ENCODE measurements at places on chromosomes 12 and 14.

DNA sequence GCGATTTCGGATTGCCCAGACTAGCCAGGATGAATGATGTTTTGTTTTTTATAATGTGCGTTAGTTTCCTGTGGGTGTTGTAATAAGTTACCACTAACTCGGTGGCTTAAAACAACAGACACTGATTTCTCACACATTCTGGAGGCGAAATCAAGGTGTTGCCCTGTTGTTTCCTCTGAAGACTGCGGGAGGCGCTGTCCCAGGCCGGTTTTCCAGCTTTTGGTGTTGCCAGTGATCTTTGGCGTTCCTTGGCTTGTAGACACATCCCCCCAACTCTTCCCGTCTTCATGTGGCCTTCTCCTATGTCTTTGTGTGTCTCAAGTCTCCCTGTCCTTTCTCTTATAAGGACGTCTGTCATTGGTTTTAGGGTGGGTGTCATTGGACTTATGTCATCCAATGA, 267.7 kb downstream of the AACS start:
- peaks cover 7% of the 10 kb centered on the region for H3K36me3 ChIP-seq
- no peak for DNase-seq
- no peak overlapping the region for H3K4me3 ChIP-seq
- H3K27me3 ChIP-seq = no peaks in the 10 kb centered on the region
- peaks cover 34% of the 10 kb centered on the region for H3K4me1 ChIP-seq
- no peak overlapping the region for H3K27ac ChIP-seq

GRCh38 chr14:96863327-96863985, 66.3 kb downstream of the VRK1 start:
- peaks cover 25% of the 10 kb centered on the region for H3K36me3 ChIP-seq
- peaks cover 16% of the 10 kb centered on the region for H3K4me1 ChIP-seq
- DNase-seq = no peak
- H3K4me3 ChIP-seq = no peak overlapping the region
- H3K27ac ChIP-seq = no peak overlapping the region
- no peaks in the 10 kb centered on the region for H3K27me3 ChIP-seq

- peaks cover 5% of the 10 kb centered on the region for H3K4me1 ChIP-seq
- no peak overlapping the region for H3K4me3 ChIP-seq
- DNase-seq = no peak
Measured at GRCh38 chr14:101582294-101582693, 21.0 kb downstream of the DIO3 start.

- no peak overlapping the region for H3K4me3 ChIP-seq
- no peaks in the 10 kb centered on the region for H3K36me3 ChIP-seq
- H3K27ac ChIP-seq = no peak overlapping the region
- no peaks in the 10 kb centered on the region for H3K4me1 ChIP-seq
- DNase-seq = no peak
- no peaks in the 10 kb centered on the region for H3K27me3 ChIP-seq
Measured at GRCh38 chr12:28027328-28027727, 54.8 kb upstream of the PTHLH start.

DNA sequence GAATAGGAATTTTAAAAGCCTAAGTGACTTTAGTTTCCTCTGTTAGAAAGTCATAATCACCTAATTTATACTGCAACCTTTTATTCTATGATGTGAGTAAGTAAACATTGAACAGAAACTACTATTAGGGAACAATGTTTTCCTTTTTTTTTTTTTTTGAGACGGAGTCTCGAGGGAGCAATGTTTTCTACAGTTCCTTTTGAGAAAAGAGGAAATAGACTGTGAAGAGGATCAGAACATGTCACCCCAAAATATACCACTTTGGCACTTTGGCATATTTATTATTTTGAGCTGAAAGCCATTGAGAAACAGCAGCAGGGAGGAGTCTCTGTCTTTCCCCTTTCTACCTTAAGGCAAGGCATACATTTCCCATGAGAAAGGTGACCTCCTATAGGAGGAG, 162.7 kb upstream of the CNOT2 start:
- DNase-seq = no peak
- H3K27me3 ChIP-seq = no peaks in the 10 kb centered on the region
- H3K36me3 ChIP-seq = no peaks in the 10 kb centered on the region
- no peak overlapping the region for H3K4me3 ChIP-seq
- no peak overlapping the region for H3K27ac ChIP-seq

- peaks cover 40% of the 10 kb centered on the region for H3K4me1 ChIP-seq
- peaks cover under 1% of the 10 kb centered on the region for H3K36me3 ChIP-seq
- no peaks in the 10 kb centered on the region for H3K27me3 ChIP-seq
- H3K4me3 ChIP-seq = peak overlapping the region; percentile 96
- DNase-seq = no peak
Measured at GRCh38 chr14:60250257-60251035, 1.4 kb downstream of the PPM1A start.

GRCh38 chr14:60760644-60761364, 26.2 kb downstream of the MNAT1 start:
- no peak overlapping the region for H3K4me3 ChIP-seq
- peaks cover 4% of the 10 kb centered on the region for H3K4me1 ChIP-seq
- peak overlapping the region; percentile 21 for H3K27ac ChIP-seq
- no peak for DNase-seq
